Endothelial cell of coronary artery (primary cell): ENCODE measurements at places on chromosomes 7 and 10. TPM values are rescaled to one million over a fixed set of nuclear protein-coding genes. Genes with fewer than 3 reads are reported as not detected.

Gene FIGNL1
- 18.7 and 29.9 TPM in 2 replicates for total RNA-seq

Gene GRID2IP
- total RNA-seq, result under 0.01 TPM in 1 of 2 replicates, not detected in the other

Gene GPR15LG
- total RNA-seq, result not detected in 2 replicates

Gene C10orf143
- total RNA-seq, result 0.28 and 0.45 TPM in 2 replicates

Gene PTPRN2
- total RNA-seq, result 0.18 and 0.85 TPM in 2 replicates

Gene TUBB8
- not detected in 2 replicates for total RNA-seq

Gene ST8SIA6
- 0.72 and 2.4 TPM in 2 replicates for total RNA-seq

Gene OR2F1
- not detected in 2 replicates for total RNA-seq

Gene TRIM74
- total RNA-seq, result 0.19 TPM in 1 of 2 replicates, not detected in the other

Gene MICALL2
- total RNA-seq, result 13.4 and 37.8 TPM in 2 replicates

Gene INTS15
- 8.5 and 11.5 TPM in 2 replicates for total RNA-seq

Gene SCIN
- total RNA-seq, result 0.09 TPM in 1 of 2 replicates, not detected in the other

Gene GPR26
- total RNA-seq, result not detected in 2 replicates

Gene MSMB
- total RNA-seq, result 0.27 TPM in 1 of 2 replicates, not detected in the other

Gene KIF11
- total RNA-seq, result 9.9 and 24.6 TPM in 2 replicates

Gene PDE6C
- total RNA-seq, result not detected in 2 replicates

Gene PRSS37
- not detected in 2 replicates for total RNA-seq

Gene PRLHR
- not detected in 2 replicates for total RNA-seq

Gene AKR1C3
- 40.1 and 53.4 TPM in 2 replicates for total RNA-seq

Gene OR6B1
- total RNA-seq, result 0.09 TPM in 1 of 2 replicates, not detected in the other

Gene HABP2
- total RNA-seq, result not detected in 2 replicates

Gene TMEM26
- total RNA-seq, result under 0.01 and 0.09 TPM in 2 replicates

Gene SLC25A40
- total RNA-seq, result 3.0 and 3.7 TPM in 2 replicates

Gene PARP12
- 54.5 and 54.9 TPM in 2 replicates for total RNA-seq

Gene TUBAL3
- total RNA-seq, result 0.18 and 0.19 TPM in 2 replicates

Gene RPEL1
- under 0.01 TPM in 1 of 2 replicates, not detected in the other for total RNA-seq

Gene SLC18A3
- total RNA-seq, result under 0.01 TPM in 1 of 2 replicates, not detected in the other

Gene NXPH1
- not detected in 2 replicates for total RNA-seq

Gene AVPI1
- 1.6 and 2.2 TPM in 2 replicates for total RNA-seq

Gene LRRC18
- not detected in 2 replicates for total RNA-seq

Gene OR2A12
- not detected in 2 replicates for total RNA-seq

Gene LRIT1
- total RNA-seq, result not detected in 2 replicates

Gene FGFR2
- total RNA-seq, result 0.09 TPM in 2 replicates

Gene PRTFDC1
- 5.8 and 6.5 TPM in 2 replicates for total RNA-seq

Gene GNGT1
- total RNA-seq, result not detected in 2 replicates
